Cardiac muscle cell (in vitro differentiated cells and primary cell): ENCODE measurements at places on chromosomes 4 and X.

DNA sequence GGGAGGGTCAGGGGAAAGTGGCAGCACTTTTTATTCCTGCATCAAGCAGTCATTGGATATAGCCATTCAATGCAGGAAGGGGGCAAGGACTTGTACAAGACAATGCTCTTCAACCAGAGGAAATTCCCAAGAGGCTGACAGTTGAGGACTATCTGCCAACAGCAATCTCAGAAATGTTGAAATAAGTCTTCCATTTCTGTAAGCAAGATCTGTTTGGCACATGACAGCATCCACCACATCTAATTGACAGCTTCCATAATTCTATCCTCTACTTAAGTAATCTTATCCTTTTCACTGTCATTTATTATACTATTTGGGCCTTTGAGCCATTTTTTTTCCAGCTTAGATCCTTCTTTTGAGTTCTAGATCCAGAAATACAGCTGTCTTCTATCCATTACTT lies 110.7 kb downstream of the CFAP299 start:
- no peak for DNase-seq

- no peak for DNase-seq
These were observed 107.8 kb downstream of the GABRA3 start for GRCh38 chrX:152343306-152343705.

- peak; percentile 37 for DNase-seq
These were observed 169.7 kb downstream of the RAP1GDS1 start for GRCh38 chr4:98430708-98431403.

GRCh38 chrX:138748480-138748879 lies 37.0 kb upstream of the FGF13 start:
- peak; percentile 11 for DNase-seq

DNA sequence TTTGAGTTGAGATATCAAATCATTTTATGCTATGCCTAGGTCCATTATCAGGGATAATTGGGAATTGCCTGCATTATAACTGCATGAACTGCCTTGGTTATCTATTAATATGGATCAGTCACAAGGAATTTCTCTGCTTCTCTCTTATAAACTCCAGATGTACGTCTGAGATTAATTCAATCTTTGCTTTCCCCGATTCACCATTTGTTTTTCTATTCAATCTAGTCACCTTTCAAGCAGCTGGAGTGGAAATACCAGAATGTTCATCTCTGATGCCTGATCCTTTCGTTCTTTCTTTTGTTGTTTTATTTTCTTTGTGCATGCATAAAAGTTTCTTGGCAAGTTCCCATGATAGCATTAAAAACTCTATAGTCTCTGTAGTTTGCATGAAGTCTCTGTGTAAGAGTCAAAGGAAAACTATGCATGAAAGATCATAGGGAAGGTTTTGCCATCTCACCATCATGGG lies 22.6 kb downstream of the SYNPO2 start:
- peak; percentile 12 for DNase-seq

DNA sequence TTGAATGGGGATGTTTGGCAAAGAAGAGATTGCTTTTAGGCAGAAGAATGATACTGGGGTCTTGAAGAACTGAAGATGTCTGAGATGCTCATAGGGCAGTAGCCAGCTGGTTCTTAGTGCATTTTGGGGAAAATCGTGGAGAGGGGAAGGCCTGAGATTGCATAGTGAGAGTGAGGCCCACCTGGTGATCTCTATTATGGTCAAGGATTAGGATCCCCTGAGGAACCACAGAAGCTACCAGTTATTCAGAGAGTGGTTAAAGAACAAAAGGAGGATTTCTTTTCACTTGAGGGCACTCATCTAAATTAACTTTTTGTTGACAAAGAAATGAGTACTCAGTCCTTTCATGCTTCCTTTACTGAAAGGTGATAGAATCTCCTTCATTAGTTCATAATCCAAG lies 271.3 kb upstream of the HAND2 start:
- no peak for DNase-seq

GRCh38 chr4:57763070-57763469 lies 652.9 kb upstream of the IGFBP7 start:
- DNase-seq: no peak

GRCh38 chrX:71666240-71667223 lies 814 bp upstream of the LOC101059915 start:
- no peak for DNase-seq

DNA sequence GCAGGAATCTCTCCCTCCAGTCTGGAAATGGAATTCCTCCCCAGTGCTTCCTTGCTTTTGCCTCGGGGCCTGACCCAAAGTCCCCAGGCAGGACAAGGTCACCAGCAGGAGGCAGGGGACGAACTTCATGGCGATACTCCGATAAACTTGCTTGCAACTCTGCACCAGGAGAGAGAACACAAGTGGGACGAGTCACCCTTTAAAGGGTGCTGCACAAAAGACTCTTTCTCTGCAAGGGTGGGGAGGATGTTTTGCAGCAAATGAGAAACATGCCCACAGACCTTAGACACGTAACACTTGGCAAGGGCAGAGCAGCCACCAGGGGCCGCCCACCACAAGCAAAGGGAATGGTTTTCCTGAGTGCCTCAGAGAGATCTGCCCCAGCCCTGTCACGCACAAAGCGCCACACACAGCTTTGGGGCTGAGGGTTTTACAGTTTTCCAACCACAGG lies at the start of gene FGFBP2:
TSS of gene FGFBP2 (minus strand) at position 175 of the 451 bp plus-strand sequence. CDS start at position 129, 46 bp downstream.
- peak; percentile 61 for DNase-seq

DNA sequence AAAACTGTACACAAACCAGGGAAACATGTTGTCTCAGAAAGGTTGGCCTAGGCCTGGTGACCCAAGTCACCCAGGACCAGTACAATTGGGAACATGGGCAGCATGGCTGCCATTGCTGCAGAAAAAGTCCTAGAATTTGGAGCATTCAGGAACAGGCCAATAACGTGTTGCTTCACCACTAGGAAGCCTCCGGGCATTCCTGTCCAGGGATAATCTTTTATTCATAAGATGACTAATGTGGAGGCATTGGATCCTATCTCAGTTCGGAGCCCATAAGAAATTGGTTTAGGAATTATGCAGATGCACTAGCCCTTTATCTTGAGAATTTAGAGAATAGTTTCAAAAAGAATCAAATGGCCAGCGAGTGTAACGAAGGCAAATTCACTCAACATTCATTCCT lies 242.8 kb upstream of the NDST4 start:
- no peak for DNase-seq

- no peak for DNase-seq
These were observed 241.4 kb upstream of the CNKSR2 start for GRCh38 chrX:21132686-21133393.

DNA sequence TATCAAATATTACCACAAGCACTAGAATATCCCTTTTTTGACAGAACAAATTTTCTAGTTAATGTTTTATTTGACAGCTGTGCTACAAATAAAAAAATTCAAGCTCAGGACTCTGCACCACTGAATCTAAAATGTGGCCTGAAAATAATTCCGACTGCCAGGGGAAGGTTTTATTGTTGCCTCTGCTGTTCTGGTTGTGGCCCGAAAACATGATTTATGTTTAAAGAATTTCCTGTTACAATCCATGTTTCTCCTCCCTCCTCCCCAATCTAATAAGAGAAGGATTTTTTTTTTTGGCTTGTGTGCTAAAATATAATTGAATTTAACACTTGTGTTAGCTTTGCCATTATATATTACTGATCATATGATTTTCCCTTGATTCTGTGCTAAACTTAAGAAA lies 227.8 kb downstream of the DCLK2 start:
- peak; percentile 80 for DNase-seq

DNA sequence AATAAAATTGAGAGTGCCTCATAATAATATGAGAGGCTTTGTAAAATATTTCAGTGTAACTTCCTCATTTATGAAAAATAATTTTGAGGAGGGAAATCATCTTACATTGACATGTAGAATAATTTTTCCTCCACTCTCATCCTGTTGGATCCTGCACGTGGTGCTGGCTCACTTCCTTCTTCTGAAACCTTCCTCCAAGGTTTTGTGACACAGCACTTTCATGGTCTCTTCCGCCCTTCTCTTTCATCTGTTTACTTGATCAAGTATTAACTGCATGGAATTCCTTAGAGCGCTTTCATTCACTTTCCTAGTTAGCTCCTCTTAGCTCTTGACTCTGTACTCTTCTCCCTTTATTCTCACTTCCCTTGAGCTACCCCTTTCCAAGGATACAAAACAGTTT lies 246.5 kb downstream of the RAPGEF2 start:
- no peak for DNase-seq

DNA sequence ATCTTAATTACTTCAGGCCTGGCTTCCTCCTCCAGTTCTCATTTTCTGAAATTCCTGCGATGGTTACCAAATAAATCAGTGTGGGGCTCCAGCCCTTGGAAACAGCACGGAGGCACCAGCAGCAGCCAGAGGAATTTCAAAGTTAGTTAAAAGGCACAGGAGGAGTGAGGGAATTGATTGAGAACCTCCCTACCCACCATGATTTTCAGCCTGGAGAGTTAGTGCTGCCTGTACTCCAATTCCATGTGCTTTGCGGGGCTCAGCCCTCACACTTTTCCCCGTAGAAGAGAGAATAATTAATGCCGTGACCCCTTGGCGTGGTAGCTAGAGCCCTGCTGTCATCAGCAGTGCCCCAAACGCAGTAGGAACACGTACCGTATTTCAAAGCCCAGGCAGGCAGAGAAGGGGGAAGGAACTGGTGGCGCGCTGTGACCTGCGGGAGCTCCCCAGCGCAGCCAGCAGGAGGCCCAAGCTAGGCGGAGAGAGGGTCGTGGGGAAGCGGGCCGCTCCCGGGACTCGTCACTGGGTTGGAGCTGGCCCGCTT lies 84.0 kb upstream of the IGFBP7 start:
- no peak for DNase-seq

DNA sequence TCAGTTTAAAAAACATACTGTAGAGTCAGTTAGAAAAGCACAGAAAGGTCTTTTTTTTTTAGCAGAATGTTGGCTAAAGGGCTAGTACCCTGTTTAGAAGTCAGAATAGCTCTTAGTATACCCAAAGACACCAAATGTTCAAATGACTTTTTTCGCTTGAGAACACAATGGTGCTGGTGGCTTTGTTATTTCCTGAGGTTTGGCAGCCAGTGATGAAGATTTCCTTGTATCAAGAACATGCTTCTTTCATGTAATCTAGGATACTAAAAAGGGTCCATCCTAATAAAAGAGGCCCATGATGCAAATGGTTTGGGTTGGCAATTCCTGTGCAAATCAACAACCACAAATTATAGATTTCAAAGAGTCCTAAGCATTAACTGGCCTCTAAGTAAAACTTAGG lies 21.1 kb upstream of the CD40LG start:
- DNase-seq: no peak

- DNase-seq: peak; percentile 41
These were observed 70.6 kb downstream of the PKD2 start for GRCh38 chr4:88077911-88078524.

DNA sequence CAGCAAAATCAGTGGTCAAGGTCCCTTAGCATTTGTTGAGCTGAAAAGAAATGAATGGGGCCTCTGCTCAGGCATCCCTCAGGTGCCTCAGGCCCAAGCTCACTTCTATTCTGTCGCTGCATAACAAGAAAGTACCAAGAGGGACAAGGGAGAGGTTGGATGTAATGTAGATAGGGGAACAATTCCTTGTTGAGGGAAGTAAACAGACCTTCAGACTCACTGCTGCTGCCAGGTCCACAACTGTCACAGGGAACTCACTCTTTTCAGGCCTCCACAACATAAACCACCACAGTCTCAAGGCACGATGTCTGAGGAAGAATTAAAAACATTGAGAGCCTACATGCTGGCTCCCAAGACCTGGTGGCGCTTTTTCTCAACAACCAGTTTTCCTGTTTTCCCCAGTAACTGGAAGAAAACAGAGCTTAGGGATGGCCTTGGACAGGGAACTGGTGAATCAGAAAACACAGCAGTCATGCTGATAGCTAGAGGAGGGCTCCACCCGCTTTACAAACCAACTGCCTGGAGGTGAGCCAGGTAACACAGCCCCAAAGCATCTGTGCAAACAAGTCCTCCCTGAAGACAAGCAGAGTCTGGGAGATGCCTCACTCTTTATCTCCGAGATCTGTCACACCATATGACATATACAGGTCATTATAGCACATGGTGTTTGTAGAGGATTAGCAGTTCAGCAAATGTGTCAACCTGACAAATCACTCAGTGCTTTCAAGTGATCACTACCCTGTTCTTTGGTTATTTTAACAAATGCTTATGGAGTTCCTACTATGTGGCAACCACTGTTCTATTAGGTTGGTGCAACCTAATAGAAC lies 14.3 kb upstream of the AWAT1 start:
- no peak for DNase-seq

GRCh38 chrX:2678583-2678982 lies 12.5 kb upstream of the CD99 start:
- no peak for DNase-seq

DNA sequence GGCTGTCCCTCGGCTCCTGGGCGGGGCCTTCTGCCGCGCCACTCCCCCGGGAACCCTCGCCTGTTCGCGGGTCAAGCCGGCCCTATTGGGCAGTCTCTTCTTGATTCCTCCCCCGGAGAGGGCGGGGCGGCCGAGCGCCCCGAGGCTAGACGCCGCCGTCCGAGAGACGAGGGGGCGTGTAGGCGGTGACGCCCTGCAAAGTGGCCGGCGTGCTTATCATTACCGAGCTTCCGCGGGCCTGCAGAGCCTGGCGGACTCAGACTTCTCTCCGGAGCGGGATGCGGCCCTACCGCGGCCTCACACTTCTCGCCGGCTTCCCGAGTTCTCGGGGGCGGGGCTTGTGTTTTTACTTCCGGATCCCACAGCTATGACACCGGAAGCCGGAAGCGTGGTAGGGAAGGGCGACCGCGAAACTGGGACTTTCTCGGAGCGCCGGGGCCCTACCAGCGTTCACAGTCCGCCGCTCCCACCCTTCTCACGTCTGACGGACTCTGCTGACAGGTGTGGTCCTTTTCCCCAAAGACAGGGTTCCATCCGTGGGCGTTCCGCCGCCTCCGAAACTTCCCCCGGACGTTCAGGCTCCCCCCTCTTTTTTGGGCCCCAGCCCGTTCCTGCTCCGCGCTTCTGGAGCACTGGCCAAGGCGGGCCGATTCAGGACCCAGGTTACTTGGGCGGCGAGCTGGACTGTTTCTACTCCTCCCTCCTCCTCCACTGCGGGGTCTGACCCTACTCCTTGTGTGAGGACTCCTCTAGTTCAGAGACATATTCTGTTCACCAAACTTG lies at the start of gene IKBKG:
TSS of gene IKBKG (plus strand) at position 376 of the 783 bp plus-strand sequence. CDS start 4,383 bp downstream, outside the sequence.
- DNase-seq: peak; percentile 93

- no peak for DNase-seq
These were observed 17.1 kb upstream of the ABLIM2 start for GRCh38 chr4:8175686-8176085.

DNA sequence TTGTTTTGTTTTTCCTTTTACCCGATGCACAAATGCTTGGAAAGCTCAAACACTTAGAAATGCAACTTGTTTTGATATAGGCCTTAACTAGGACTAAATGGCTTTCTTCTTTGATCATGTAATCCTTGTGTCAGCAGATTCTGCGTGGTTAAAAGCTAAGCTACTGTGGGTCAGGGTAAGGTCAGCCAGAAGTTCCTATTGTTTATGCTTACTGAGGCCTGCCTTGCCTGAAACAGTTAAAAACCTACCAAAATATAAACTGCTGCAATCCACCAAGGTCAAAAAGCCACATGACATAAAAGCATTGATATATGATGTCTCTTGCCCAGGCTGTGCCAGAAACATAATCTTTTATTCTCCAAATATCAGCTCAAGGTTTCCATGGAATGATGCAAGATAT lies 223.4 kb downstream of the FAM47B start:
- DNase-seq: no peak
